Stimulated activated CD4-positive, alpha-beta T cell treated with anti-CD3 and anti-CD28 coated beads, Interleukin-4, amount 100 ng/mL, for 1 hour (primary cell): ENCODE measurements at places on chromosomes 16 and 17.

GRCh38 chr16:2811703-2812471 is 5.2 kb upstream of the PRSS21 start:
- no peak for DNase-seq

- no peak for DNase-seq
These were observed 10.8 kb downstream of the THRA start for GRCh38 chr17:40073454-40074174.

DNA sequence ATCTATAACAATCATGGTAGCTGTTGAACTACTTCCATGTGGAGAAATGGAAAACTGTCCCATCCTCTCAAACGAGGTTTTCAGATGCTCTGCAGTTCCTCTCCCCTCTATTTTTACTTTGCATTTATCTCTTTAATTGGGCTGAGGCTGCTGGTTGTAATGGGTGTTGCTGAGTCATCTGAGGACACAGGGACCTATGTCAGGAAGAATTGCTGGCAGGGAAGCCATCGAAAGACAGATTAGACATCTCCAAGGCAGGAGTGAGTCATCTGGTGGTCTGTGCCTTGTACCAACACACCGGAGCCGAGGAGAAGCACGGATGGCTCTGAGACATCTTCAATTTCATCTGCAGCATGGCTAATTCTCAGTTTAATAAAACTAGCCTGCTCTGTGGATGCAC is 394.5 kb downstream of the GRIN2A start:
- no peak for DNase-seq

- DNase-seq, result no peak
These were observed 33.9 kb downstream of the CMTM4 start for GRCh38 chr16:66662445-66663194.
